Fibroblast of skin of back (primary cell): ENCODE measurements at places on chromosomes 3 and 15.
A peak's percentile ranks its signal among the peaks of the same experiment; 100 is the strongest.

GRCh38 chr15:35252351-35252865, 167.3 kb upstream of the NANOGP8 start:
- DNase-seq = no peak

GRCh38 chr15:50148362-50148963, 29.4 kb upstream of the ATP8B4 start:
- DNase-seq = peak; percentile 53

DNA sequence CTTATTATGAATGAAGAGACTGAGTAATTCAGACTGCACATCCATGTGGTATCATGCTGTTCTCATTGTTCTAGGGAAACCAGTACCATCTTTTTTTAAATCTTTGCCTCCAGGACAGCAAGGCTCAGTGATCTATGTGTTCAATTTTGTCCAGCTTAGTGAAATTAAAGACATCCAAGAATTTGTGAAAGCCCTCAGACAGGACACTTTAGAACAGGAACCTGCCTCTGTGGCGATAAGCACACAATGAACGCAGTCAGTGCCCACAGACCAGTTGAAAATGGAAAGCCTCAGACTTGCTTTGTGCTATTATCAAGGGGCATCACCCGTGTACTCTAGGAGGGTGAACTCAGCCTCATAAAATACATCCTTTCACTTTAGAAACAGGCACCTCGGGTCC, 20.1 kb downstream of the EID1 start:
- DNase-seq = no peak

- peak; percentile 16 for DNase-seq
Measured at GRCh38 chr3:190346541-190346940, 24.3 kb upstream of the CLDN1 start.

DNA sequence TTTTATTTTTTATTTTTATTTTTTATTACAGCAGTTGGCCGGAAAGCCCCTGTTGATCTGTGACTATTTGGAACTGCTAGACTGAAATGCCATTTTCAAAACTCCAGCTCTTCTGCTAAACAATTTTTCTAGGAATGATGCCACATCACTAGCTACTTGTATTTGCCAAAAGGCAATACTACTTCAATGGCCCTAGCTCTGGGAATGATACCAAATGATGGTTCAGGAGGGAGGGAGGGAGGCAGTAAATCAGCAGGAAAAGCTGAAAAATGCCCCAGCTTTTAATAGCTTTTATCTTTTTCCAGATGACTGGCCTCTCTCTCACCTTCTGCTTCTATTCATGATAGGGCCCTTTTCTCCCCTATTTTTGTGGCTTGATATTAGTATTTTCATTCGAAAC, 2.6 kb upstream of the CHL1 start:
- DNase-seq = no peak

- DNase-seq = no peak
Measured at GRCh38 chr15:24752354-24752753, 76.8 kb downstream of the NPAP1 start.

DNA sequence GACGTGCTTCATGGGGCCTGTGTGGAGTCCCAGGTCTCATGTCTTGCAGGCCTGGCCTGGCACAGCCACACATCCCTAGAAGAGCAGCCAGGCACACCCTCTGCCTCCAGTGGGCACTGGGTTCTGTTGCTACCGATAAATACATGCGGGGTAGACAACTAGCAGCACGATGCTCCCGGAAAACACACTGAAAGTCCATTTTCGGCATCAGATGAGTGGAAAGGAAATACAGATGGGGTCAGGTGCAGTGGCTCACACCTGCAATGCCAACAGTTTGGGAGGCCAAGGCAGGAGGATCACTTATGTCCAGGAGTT, 165.1 kb downstream of the NSMCE3 start:
- DNase-seq = no peak

- DNase-seq = peak; percentile 21
Measured at GRCh38 chr3:144187531-144188210, 216.0 kb downstream of the DIPK2A start.

- no peak for DNase-seq
Measured at GRCh38 chr3:187927565-187927964, 182.3 kb upstream of the BCL6 start.

DNA sequence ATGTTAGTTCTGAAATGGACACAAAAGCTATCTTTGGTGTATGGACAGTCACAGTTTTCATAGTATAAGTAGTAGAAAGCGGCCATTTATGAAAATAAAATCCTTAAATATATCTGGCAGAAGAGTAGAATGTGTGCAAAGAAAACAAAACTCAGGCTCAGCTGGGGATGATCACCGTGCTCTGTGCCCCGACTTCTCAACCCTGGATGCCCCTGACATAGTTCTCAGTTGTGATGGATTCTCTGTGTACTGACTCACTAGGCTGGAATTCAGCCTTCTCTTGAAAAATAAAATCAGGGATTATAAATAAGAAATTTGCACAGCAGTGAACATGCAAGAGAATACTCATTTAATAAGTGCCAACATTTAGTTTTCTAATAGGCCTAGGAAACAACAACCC, 925.1 kb upstream of the NR2F2 start:
- DNase-seq = peak; percentile 79

DNA sequence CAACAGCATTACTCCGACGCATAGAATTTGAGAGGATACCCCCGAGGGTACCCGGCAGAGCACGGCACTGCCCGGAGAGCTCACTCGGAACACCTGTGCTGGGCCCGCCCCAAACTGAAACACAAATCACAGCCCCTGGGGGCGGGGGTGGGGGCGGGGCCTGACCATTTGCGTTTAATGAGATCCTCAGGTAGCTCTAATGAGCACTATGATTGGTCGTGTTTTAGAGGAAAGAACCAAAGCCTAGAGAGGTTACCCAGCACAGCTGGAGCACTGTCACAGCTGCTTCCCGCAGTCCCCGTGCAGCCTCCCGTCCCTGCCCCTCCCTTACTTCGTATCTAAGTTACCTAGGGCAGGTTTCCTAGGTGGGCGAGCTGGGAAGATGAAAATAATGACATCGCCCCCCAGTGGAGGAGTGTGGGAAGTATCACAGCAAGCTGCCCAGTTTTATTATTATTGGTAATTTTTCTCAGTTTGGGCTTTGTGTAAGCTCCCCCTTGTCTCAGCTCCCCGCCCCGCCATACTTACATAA, 187.1 kb downstream of the PDE8A start:
- DNase-seq = no peak

DNA sequence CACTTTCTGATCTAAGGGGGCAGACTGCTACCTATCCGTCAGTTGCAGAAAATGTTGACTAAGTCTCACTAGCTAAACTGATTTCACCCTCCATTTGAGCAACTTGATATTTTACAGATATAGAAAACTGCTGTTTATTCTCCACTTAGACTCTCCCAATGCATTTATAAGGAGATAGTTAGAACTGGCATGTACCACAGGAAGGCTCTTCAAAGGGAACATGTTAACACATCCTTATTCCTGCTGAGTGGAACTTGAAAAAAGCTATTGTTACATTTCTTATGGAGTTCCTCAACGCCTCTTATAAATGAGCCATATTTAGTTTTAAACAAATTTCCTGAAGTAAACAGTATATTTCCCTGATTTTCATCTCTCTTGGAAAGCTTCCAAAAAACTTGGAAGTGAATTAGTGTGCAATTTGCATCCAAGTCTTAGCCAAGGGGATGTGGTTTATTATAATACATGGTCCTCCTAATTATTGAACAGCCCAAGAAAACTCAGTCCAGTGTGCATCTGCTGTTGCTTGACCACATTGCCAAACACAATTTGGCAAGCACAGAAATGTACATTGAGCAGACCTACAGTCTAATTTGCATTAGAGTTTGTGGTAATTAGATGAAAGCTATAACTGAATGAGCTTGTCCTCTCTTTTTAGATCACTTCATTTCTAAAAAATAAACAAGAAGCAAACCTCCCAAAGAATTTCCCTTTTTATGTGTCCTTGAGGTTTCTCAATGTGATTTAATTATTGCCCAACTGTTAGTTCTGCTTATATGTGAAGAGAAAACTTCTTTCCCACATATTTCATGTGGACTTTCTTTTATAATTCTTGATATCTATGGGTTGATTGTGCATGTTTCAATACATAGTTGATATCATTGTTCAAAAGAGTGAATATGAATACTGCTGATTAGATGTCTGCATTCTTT, 72.6 kb upstream of the DPH6 start:
- no peak for DNase-seq

DNA sequence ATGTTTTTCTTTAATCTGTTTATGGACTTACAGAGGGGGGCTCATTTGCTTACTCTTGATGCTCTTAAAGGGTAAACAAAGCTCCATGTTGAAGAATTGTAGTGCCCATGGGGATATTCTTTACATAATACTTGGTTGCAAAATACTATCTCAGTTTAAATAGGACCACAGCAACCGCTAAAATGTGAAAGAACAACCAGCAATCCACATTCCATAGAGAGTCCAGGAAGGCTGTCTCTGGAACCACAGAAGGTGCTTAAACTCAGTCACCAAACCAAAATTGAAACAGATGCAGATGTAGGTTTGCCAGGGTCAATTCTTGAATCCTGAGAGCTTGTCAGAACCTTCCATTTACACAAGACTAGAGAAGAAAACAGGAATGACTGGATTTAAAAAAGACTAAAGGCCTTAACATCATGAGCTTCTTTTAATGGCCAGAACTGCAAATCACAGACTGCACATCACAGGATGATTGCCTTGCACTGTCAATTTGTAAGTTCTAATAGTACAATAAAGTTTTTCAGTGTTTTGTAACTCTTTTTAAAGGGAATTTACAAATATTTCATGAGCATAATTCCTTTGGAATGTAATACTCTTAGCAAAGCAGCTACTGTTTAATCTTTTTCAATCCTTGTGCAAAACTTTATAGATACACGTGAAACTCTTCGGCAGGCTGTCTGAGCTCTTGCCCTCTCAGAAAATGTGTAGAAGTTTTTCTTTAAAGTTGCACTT, 661.6 kb downstream of the SI start:
- DNase-seq = peak; percentile 22

- no peak for DNase-seq
Measured at GRCh38 chr3:100067589-100067988, 46.7 kb downstream of the FILIP1L start.

- DNase-seq = no peak
Measured at GRCh38 chr3:123336441-123336851, 112.4 kb downstream of the ADCY5 start.

DNA sequence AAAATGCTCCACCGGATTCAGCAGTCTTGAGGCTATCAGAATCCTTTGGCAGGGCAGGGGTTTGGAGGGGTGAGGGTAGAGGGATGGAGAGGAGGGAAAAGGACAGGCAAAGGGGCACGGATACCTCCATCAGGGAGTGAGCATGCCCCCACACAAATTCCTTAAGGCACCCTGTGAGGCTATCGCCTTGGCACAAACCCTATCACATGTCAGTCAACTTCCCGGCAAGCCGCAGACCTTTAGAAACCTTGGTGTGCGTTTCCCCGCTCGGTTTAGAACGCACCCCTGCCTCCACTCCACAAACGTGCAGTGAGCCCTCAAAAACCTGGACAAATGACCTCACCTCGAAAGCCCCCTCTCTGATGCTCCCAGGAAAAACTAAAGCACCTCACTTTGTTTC, 422 bp upstream of the SETMAR start:
- DNase-seq = no peak

GRCh38 chr15:92653836-92654539, 1.6 kb downstream of the FAM174B start:
- no peak for DNase-seq

DNA sequence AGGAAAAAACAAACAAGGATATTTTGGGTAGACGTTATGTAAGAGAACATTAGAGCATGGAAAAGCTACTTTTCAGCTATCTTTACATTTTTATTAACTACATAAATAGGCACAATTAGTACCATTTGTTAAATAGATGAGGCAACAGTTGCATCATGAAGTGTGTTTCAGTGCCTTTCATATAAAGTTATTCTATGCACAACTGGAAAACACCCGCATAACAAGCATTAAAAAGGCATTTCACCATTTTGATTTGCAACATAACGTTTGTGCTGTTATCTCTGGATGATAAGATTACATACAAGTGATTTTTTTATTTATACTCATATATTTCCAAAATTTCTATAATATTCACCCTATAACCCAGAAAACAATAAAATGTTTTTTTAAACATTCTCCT, 69.5 kb downstream of the CBLB start:
- no peak for DNase-seq

- peak; percentile 65 for DNase-seq
Measured at GRCh38 chr3:99434190-99434589, 204.2 kb upstream of the COL8A1 start.

- DNase-seq = no peak
Measured at GRCh38 chr15:58981808-58982475, 5.5 kb upstream of the RNF111 start.

DNA sequence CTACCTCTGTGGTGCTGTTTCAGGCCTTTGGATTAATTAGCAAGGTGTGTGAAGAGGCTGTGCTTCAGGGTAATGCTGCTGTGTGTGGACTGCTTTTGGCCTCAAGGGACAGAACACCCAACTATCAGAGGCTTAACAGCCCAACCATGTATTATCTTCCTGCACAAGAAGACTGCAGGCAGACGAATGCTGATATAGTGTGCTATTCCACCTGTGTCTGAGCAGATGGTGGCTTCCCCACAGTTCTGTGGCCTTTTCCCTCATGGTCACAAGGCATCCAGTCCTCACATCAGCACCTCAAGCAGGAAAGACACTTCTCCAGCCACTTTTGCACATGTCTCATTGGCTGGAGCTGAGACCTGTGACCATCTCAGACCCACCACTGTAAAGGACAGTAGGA, 76.6 kb downstream of the CHCHD6 start:
- no peak for DNase-seq

DNA sequence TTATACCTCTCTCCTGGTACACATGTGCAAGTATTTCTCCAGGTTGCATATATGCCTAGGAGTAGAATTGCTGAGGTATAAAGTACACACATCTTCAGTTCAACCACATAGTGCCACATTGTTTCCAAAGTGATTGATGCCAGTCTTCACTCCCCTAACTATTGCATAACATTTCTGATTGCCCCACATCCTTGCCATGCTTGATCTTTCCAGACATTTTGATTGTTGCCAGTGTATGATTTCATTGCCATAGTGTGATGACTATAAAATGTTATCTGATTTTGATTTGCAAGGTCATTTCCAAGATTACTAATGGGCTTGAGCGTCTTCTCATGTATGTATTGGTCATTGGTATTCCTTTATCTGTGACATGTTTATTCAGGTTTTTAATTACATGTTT, 61.1 kb upstream of the MLF1 start:
- DNase-seq = no peak

- DNase-seq = no peak
Measured at GRCh38 chr15:81329446-81329845, 5.5 kb upstream of the STARD5 start.

- no peak for DNase-seq
Measured at GRCh38 chr15:25536801-25537611, 98.2 kb upstream of the UBE3A start.

- DNase-seq = no peak
Measured at GRCh38 chr15:46622851-46623250, 988.0 kb downstream of the SQOR start.

- no peak for DNase-seq
Measured at GRCh38 chr15:87631775-87632174, 624.8 kb downstream of the NTRK3 start.
